ENCODE measurements at places on chromosomes 13 and 19.

GRCh38 chr13:65584126-65584525 is 1646.0 kb downstream of the PCDH9 start:
- DNase-seq = no peak

DNA sequence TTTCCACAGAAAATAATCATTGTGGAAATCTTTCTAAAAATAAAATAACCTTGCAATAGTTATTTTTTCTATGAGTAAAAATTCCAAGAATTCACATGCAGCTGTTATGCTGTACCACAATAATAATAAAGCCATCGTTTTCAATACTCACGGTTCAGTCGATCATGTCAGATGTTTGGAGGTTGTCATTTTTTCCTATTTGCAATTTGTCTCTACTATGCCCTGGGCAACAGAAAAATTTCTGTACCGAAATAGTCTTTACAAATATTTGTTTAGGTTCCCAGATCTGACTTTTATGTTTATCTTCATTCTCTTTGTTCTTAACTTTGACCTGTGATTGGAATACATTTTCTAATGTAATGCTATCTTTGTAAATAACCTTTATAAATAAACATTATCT is 79.7 kb downstream of the ESD start:
- DNase-seq = no peak

DNA sequence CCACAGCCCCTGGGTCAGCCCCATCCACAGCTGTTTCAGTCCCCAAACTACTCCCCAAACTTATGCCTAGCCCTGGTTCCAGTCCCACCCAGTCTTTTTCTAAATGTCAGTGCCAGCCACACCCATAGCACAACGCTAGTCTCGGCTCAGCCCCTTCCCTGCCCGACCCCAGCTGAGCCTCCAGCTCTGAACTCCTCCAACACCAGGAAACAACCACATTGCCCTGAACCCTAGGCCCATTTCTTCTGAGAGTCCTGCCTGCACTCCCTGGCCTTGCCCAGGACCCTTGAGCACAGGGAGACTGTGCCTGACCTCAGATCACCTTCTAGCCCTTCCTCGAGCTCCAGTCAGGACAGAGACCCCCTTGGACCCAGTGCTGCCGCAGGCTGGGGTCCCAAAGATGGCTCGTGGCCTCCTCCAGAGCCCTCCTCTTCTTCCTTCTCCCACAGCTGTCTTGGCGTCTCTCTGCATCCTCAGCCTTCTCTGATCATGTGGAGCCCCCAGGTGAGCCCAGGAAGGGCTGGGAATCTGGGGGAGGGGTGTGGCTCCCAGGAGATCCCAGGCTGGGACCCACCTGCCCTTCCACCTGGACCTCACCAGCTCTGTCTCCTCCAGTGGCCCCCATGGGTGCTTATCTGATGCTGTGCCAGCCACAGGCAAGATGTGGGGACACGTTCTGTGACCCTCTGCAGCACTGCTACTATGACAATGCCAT is 33.0 kb upstream of the IGFL1 start:
- no peak for DNase-seq

- DNase-seq = no peak
These were observed 14.7 kb upstream of the EVI5L start for GRCh38 chr19:7815325-7815724.
